ENCODE measurements at places on chromosomes 7 and 10. TPM values are rescaled to one million over a fixed set of nuclear protein-coding genes. Genes with fewer than 3 reads are reported as not detected.

BMPER gene
- 0.72 TPM for total RNA-seq

CALHM1 gene
- total RNA-seq, result not detected

SPRN gene
- total RNA-seq, result not detected

POM121 gene
- 15.1 TPM for total RNA-seq

SCRN1 gene
- total RNA-seq, result 19.5 TPM

ZNF394 gene
- 12.4 TPM for total RNA-seq

TMEM26 gene
- total RNA-seq, result 0.28 TPM

SPDYE8 gene
- total RNA-seq, result not detected

GRCh38 chr10:86968271-86968993, at the start of gene ADIRF:
ADIRF (plus strand) TSS chr10:86968482; CDS start chr10:86968545, 63 bp downstream.
- DNase-seq, result peak; percentile 82

DNA sequence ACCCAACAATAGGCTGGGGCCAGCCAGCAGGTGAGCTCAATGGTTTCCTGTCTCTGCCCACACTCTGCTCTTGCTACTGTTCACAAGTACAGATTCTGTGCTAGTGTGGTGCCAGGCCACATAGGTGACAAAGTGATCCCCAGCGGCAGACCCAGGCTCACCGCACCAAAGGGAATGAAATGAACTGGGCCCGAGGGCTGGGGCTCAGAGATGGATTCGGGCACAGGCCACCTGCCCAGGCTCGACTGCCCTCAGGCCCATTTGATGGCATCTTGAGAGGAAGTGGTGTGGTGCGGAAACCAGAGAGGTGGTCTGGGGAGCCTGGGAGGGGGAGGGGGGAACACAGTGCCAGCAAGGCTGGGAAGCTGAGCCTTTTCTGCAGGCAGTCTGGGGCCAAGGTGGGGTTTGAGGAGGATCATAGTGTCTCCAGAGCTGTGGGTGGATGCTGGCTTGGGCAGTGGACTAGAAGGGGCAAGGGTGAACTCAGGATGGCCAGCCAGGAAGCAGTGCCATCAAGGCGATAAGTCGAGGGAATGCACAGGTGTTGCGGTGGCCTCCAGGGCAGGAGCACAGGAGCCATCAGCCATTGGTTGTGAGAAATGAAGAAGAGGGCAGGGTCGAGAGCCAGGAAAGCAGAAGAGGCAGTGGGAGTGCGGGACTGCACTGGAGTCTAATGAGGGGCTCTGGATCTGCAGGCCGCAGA, 85.2 kb downstream of the ARHGAP22 start:
- no peak for DNase-seq

DNA sequence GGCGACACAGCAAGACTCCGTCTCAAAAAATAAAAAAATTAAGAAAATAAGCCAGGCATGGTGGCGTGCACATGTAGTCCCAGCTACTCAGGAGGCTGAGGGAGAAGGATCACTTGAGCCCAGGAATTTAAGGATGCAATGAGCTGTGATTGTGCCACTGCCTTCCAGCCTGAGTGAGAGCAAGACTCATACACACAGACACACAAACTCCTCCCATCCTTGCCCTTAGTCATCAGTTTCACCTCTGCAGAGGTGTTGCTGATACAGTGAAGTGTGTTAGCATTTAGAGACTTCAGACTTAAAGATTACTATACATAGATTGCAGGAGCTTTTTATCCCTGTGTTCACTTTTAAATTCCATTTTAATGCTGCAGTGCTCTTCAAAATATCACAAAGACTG, 5.5 kb upstream of the H2AZ2 start:
- DNase-seq, result no peak

DNA sequence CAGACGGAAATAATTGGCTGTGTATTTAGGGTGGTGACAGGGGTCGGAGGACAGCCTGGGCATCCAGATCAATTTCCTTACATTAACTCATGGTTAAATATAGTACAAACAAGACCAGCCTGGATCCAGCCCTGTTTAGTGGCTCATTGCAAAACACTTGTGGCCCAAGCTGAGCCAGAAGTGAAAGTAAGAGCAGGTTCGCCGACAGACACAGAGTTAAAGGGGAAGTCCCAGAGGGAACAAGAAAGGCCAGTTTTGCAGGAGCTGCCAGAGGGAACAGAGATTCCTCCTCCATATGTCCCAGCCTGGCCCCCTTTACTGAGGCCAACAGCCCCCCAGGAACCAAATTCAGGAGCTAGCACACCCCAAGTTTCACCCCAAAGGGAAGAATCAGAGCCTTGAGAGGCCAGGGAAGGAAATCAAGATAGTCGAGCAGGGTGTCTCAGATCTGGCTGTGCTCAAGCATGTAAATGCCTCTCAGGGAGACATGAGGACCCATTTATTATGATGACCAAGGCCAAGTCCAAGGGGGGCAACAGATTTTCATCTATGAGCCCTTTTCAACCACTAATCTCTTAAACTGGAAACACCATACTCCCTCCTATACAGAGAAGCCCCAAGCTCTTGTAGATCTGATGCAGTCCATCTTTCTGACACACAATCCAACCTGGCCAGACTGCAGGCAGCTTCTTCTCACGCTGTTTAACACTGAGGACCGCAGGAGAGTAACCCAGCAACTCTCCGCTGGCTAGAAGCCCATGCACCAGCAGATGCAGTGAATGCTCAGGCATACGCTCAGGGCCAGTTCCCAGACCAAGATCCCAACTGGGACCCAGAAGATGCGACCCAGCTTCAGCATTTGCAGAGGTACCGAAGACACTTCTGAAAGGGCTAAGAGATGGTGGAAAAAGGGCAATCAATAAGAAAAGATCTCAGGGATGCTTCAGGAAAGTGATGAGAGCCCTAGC, 15.9 kb upstream of the ADCK2 start:
- peak; percentile 57 for DNase-seq

GRCh38 chr10:659688-660141, 29.8 kb downstream of the DIP2C start:
- no peak for DNase-seq

- no peak for DNase-seq
Observed at GRCh38 chr10:75878586-75878985, 447.2 kb downstream of the LRMDA start.

DNA sequence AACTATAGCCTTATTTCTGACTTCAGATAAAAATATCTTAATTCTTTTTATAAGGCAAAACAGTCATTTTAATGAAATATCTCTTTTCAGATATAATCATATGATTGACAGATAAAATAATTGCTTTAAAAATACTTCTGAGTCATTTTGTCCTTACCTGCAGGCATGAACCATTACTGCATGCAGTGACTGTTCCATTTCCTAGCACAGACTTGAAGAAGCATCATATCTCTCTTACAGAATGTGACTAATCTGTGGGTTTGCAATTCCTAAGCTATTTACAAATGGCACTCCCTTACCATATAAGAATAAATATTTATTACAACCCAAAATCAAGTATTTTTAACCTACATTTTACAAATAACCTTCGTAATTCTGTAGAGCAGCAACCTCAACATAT, 120.7 kb downstream of the SRPK2 start:
- no peak for DNase-seq

GRCh38 chr7:15820319-15820718, 133.8 kb upstream of the MEOX2 start:
- DNase-seq, result no peak

- DNase-seq, result no peak
Observed at GRCh38 chr10:126702181-126702580, 31.7 kb upstream of the C10orf90 start.

DNA sequence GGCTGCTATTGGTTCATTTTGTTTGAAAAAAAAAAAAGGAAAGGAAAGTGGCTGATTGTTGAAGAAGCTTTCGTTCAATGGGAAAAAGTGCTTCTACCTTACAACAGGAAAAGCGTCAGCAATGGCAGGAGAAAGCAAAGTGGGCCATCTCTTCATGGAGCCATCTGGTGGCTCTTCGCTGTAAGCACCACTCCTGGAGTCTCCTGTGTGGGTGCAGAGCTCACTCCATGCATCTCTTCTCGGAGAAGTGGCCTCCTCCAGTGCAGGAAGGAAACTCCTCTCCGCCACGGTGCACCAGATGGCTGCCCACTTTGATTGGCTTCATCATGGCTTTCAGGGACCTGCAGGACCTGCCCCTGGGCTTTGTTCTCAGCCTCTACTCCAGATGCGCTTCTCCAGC, 250.9 kb downstream of the PTEN start:
- peak; percentile 60 for DNase-seq

GRCh38 chr10:78924319-78925003, 144.3 kb upstream of the ZMIZ1 start:
- peak; percentile 21 for DNase-seq

DNA sequence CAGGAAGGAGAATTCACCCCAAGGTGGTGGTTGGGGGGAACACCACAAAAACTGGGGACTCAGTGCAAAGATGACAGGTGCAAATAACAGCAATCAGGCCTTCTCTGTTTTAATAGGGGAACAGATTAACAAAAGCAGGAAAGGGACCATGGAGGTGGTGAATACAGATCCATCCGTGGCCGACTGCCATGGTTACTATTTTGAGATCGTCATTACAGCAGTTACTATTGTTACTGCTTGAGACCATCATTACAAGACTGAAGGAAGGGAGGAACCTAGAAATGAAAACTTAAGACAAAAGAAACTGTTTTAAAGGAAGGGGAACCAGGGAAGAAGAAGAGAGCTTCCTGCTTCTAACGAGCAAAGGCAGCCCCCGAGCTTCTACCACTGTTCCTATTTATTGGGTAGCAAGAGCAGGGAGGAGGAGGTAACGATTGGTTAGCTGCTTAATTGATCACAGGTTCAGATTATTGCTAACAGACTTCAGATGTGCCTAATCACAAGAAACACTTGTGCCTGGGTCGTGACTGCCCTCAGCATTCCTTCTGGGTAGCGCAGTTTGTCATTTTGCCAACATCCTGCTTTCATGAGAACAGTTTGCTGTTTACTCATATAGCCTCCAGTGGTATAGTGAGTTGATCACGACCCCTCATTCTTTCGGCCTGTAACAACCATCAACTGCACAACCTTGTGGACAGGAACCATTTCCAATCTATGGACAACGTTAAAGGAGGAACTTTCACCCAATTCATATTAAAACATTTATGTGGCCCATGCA, 216.3 kb downstream of the CHCHD3 start:
- DNase-seq, result peak; percentile 29

DNA sequence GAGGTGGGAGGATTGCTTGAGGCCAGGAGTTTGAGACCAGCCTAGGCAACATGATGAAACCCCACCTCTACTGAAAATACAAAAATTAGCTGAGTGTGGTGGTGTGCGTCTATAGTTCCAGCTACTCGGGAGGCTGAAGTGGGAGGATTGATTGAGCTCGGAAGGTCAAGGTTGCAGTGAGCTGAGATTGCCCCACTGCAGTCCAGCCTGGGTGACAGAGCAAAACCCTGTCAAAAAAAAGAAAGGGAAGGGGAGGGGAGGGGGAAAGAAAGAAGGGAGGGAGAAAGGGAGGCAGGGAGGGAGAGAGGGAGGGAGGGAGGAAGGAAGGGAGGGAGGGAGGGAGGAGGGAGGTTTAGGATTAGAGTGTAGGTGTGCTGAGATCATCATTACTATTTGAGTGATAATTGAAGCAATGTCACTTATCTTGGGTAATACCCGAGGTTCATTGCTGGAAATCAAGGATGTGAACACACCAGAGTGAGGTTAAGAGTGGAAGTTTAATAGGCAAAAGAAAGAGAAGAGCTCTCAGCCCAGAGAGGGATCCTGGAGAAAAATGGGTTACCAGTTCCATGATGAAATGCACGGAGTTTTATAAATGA, 27.6 kb downstream of the VCL start:
- no peak for DNase-seq

DNA sequence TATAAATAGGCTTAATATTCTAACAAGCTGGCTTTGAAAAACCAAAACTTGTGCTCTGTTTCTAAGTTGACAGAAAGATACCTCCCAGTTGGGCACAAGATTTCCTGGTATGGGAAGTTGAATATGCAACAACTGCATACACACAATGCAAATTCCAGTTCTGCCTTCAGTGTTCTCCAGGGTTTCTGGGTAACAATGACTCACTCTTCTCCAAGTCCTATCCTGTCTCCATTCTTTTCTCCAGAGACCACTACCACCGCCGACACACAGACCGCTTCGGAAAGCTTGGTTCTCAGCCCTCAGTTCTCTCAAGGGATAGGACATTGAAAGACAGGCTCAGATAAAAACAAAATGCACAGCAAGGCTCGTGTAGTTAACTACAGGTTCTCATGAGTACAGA, 12.2 kb downstream of the PDE1C start:
- DNase-seq, result no peak

GRCh38 chr10:22379059-22379458, 33.8 kb downstream of the SPAG6 start:
- DNase-seq, result no peak

DNA sequence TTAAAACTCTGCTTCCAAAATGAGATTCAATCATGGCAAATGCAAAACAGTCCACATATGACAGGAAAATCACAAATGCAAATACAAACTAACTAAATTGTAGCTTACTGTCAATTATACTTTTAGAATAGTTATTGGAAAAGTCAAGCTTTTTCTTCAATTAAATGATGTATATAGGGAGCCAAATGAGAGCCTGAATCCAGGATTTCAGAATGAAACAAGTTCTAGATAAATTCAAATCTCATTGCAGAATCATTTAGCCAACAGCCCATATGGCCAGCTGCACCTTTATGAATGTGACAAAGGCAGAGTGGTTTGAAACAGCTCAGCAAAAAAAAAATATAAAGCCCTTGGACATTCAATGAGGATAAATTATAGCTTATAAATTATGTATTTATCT, 82.2 kb upstream of the SCIN start:
- no peak for DNase-seq

DNA sequence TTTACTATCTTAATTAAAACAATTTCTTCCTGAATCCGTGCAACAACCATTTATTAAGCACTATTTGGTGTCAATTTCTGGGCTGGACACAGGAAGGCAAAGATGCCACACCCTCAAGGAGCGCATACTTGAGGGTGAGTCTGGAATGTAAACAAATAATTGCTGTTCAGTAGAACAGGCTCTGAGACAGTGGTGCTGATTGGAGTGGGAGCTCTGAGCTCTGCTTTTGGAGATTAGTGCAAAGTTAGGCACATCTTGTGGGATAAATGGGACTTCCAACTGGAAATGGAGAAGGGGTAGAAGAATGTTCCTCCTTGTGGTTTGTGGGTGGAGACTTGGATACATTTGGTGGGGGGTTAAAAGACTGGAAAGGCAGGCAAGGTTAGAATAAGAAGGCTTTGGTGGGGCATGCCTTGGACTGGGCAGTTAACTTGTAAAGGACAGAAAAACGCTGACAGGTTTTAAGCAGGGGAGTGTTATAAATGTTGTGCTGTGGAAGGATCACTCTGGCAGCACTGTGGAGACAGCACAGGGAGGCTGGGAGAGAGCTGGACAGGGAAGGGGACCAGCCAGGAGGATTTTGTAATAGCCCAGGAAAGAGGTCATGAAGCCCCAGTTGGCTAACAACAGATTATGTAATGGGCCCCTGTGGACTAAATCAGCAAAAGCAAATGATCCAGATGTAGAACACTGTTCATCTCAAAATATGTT, 80.7 kb downstream of the ZNF365 start:
- peak; percentile 54 for DNase-seq
